ENCODE measurements at places on chromosomes 13 and 19. TPM values are rescaled to one million over a fixed set of nuclear protein-coding genes. Genes with fewer than 3 reads are reported as not detected.

MEX3D gene
- total RNA-seq: 152 TPM

DCLK1 gene
- total RNA-seq: 6.7 TPM

CNFN gene
- total RNA-seq: 0.65 TPM

OR2Z1 gene
- total RNA-seq: not detected

RXFP2 gene
- total RNA-seq: not detected
